CD4-positive, alpha-beta T cell treated with Interleukin-4 for 4 hours (primary cell): ENCODE measurements at places on chromosomes 2 and 18.

GRCh38 chr2:54995553-54995952 is 54.7 kb downstream of the RTN4 start:
- no peak for DNase-seq

DNA sequence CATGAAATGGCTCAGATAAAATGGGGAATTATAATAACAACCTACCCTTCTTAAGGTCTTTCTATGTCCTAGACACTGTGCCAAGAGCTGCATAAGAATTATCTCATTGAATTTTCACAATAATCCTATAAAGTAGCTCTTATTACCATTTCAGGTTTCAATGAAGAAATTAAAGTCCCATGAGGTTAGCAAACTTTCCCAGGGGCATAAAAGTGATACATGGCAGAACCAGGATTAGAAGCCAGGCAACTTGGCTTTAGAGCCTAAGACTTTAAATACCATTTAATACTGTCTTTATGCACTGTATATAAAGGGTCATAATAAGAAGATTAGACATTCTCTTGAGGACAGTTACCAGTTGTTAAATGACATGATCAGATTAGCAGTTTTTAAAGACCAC is 130.1 kb downstream of the GCA start:
- no peak for DNase-seq

DNA sequence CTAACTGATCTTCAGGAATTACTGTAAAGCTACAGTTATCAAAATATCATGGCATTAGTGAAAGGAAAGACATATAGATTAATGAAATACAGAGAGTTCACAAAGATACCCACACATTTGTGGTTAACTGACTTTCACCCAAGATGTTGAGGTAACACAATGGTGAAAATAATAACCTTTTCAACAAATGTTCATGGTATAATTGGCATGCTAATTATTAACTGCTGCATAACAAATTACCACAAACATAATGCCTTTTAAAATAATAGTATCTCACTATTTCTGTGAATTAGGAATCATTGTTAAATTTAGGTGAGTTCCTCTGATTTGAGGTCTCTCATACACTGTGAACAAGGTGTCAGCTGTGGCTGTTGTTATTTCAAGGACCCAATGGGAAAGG is 1493.1 kb upstream of the ACVR2A start:
- no peak for DNase-seq

GRCh38 chr18:36017232-36017631 is 44.8 kb downstream of the RMP24 start:
- DNase-seq, result no peak

- no peak for DNase-seq
These were observed 105.3 kb upstream of the UGP2 start for GRCh38 chr2:63736354-63736753.

DNA sequence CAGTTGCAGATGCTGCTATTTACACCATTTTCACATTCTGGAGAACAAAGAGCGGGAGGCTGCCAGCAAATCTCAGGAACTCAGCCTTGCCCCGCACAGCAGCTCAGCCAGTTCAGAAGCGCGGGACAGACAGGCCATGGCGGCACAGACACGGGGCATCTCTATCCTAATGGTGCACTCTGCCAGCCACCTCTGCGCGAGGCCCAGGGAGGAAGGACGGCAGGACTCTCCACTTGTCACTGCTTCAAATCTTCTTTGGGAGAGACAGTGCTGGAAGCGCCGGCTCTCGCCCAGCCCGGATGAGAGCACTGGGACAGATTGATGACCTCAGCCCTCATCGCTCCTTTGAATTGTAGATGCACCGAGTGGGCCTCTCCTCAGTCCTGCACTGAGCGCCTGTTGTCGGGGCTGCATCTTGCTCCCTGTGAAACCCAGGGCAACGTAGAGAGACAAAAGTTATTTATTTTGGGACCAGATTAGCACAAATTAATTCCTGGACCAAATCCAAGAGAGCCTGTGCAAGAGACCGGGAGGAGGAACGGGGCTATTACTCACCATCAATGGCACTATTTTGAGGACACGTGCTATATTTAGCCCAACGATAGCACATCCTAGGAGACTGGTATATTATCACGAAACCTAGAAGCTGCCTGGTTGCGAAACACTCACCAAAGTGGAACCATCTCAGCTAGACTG is 211.4 kb upstream of the SMIM21 start:
- no peak for DNase-seq

GRCh38 chr2:121583555-121583954 is 52.9 kb downstream of the RNU4ATAC start:
- DNase-seq, result no peak

DNA sequence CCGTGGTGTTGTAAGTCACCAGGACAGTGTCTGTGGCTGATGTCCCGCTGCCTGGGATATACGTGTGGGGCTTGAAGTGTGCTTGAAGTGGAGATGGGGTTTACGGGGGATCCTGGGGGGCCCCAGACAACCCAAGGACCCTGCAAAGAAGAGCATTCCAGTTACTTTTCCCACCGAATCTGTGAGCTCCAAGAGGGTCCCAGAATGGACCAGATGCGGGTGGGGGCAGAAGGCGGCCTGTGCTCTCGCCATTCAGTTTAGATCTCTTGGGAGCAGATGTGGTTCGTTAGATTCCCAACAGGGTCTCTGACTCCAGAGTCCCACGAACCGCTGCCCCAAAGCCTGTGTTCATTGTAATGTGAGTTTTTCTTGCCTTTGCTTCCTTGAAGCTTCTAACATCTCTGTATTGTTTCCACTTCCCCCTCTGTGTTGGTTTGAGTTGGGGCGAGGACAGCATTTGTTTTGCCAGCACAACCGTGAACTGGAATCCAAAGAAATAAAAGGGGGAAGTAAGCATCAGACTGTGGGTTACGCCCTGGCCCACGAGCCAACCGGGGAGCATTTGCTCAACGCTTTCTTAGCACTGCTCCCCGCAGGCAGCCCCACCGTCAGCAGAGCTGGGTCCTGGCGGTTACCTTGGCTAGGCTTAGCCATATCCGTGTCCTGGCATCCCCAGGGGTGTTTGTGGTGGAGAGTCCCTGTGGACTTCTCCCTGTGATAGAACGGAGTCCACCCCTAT is 92.1 kb downstream of the SH3BP4 start:
- peak; percentile 14 for DNase-seq

GRCh38 chr2:64405581-64406406 is 48.2 kb upstream of the LGALSL start:
- DNase-seq, result no peak

GRCh38 chr2:46943881-46944798 is 28.5 kb upstream of the MCFD2 start:
- peak; percentile 88 for DNase-seq

DNA sequence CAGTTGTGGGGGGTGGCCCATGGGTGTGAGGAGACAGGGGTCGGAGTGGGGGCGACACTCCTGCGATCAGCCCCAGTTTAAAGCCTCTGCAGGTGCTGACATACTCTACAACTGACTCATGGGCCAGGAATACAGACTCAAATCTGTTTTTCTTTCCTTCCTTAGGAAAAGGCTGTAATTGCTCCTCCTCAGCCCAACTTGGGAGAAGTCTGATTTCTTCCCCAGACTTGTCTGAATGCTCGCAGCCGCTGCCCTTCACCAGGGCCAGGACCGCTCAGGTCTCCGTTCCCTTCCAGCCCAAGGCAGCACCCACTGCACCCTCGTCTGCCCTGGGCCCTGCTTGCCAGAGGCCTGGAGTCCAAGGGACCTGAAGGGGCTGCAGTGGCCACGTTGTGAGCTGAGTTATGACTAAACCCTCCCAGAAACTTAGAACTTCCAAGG is 41.3 kb downstream of the RHOB start:
- DNase-seq, result no peak

GRCh38 chr18:24270358-24270936 is 127.2 kb downstream of the OSBPL1A start:
- DNase-seq, result no peak

DNA sequence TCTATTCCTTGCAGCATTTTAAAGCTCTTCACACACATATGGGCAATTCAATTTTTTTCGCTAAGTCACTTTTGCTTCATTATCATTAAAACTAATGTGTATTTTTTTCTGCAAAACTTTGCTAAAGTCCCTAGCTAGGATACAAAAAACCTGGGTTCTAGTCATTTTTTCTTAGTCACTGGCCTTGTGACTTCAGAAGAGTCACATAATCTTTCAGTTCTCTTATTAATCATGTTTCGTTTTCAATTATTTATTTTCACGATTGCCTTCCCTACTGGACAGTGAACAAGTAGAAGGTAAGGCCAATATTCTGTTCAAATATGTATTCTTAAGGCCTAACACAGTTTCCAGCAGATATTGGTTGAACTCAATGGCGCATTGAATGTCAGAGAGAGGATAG is 60.9 kb upstream of the CYRIA start:
- no peak for DNase-seq

DNA sequence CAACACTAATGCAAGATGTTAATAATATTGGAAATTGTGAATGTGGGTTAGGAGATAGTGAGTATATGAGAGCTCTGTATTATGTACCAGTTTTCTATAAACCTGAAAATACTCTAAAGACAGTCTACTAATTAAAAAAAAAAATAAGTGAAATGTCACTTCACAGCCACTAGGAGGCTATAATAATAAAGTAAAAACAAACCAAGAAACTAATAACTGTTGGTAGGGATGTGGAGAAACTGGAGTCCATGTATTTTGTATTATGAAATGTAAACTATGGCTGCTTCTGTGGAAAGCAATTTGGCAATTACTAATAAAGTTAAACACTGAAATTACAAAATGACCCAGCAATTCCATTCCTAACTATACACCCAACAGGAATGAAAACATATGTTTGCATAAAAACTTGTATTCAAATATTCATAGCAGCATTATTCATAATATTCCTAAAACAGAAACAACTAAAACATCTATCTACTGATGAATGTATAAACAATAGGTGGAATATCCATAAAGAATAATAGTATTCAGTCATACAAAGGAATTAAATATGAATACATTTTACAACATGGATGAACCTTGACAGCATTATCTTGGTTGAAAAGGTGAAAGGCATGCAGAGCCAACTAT is 36.2 kb downstream of the CCDC178 start:
- DNase-seq, result no peak

DNA sequence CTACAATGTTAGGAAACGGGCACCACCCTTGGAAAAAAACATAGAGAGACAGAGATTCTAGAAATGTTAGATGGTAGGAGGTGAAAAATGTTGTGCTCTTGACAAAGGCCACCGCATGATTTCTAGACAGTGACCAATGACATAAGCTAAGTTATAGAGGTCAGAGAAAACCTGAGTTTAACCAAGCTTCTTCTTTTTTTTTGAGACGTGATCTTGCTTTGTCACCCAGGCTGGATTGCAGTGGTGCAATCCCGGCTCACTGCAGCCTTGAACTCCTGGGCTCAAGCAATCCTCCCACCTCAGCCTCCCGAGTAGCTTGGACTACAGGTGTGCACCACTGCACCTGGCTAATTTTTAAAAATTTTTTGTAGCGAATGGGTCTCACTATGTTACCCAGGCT is 13.0 kb downstream of the FER1L5 start:
- DNase-seq, result no peak

GRCh38 chr2:8352989-8353388 is 328.9 kb upstream of the ID2 start:
- no peak for DNase-seq

- DNase-seq, result no peak
These were observed 33.7 kb upstream of the ZNF516 start for GRCh38 chr18:76528477-76529432.

GRCh38 chr2:15031745-15032240 is 399.3 kb downstream of the LRATD1 start:
- no peak for DNase-seq

GRCh38 chr2:68317971-68318913 is 1.5 kb downstream of the CNRIP1 start:
- DNase-seq, result no peak

DNA sequence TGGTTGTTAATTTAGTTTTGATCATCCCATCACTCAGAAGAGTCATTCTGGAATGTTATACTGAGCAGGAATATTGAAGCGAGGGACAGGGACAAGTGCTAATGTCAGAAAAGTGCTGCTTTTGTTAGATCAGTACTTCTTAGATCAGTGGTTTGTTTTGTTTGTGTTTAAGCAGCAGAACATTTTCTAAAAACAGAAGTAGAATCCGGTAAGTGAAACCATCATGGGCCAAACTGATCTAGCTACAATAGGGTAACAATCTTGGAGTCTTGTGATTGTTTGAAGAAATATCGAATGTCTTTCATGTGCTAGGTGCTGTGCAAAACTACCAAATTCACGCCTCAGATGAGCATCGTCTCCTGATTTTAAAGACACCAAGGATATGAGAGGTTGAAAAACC is 45.1 kb upstream of the SEC11C start:
- DNase-seq, result no peak

GRCh38 chr2:74864728-74865722 is 31.1 kb downstream of the HK2 start:
- no peak for DNase-seq

DNA sequence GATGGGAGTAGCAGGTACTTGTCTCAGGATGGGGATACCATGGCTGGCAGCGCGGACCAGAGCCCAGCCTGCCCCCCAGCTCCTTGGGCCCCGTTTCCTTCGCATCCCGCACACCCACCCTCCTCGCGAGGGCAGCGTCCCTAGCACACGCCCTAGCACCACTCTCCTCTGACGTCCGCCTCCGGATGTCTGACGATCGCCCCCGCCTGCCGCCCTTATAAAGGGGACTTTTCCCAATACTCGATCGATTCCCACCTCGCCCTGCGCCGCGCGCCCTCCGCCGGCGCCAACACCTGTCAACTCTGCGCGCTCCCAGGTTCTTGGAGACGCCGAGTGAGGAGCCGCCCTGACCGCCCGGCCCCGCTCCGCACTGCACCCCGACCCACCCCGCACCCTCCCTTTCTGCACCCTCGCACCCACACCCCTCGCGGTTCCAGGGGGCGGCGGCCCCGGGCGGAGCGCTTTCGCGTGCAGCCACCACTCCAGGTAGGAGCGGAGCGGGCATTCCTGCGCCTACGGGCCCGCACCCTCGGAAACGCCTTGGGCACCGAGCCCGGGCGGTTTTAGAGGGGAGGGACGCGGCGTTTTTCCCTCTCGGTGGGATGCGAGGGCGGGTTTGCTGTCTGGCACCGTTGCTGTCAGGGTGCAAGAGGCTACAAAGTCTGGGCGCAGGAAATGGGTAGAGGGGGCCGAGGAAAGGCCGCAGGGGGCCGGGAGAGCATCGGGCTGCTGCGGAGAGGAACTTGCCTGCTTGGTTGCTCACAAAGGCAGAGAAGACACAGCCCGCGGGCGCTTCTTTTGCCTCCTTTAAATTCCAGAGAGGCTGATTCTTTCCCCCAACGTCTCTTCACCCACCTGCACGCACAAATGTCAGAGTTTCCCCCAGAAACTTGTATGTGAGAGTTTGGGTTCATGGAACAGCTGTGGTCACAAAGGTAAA is at the start of gene SLC5A7:
Gene SLC5A7 (plus strand): TSS at position 247 of the 940 bp plus-strand sequence. CDS start 1,632 bp downstream, outside the sequence.
- DNase-seq, result no peak
